ENCODE measurements at places on chromosomes 2 and 18.

- DNase-seq: no peak
These were observed 124.8 kb downstream of the DTNB start for GRCh38 chr2:25548601-25549000.

DNA sequence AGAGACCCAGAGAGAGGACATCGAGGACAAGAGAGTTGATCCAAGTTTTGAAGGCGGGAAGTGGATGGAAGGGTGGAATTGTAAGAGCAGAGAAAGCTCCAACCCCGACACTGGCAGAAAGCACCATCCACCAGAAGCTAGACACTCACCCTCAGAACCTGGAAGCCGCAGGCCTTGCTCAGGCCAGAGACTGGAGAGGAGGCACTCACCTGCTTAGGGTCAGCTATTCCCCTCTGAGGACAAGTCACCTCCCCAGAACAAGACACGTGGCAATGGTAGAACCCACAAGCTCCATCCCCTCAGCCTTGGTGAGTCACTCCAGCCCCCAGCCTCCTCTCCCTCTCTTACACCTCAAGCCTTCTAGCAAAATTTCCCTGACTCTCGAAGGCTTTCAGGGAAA is 64.9 kb downstream of the STEAP3 start:
- DNase-seq: no peak

DNA sequence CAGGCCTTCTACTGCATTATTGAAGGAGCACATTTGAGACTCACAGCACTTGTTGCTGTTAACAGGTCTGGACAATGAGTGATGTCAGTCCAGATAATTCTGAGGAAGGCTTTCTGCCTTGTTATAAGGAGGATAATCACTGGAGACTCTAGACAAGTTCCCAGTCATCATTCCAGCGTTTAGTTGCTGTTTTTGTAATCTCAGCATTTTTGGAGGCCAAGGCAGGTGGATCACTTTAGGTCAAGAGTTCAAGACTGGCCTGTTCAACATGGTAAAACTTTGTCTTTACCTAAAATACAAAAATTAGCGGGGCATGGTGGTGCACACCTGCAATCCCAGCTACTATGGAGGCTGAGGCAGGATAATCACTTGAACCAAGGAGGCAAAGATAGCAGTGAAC is 39.6 kb upstream of the TRIM43B start:
- DNase-seq: no peak

DNA sequence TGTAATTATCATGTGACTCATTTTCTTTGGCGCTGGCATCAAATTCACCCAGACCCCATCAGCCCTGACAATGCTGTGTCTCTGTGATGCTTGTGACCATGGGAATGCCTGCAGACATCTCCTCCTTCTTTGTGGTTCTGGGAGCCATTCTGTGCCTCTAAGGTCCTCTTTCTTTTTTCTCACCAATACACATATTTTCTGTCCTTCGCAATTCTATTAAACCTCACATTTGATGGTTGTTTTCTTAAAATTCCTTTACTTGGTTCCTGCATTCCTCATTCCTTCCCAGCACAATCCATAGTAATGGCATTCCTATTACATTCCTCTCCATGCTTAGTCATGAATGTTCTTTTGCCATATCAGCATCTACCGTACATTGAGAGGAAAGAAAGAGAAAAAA is 375.3 kb downstream of the PIK3C3 start:
- no peak for DNase-seq

DNA sequence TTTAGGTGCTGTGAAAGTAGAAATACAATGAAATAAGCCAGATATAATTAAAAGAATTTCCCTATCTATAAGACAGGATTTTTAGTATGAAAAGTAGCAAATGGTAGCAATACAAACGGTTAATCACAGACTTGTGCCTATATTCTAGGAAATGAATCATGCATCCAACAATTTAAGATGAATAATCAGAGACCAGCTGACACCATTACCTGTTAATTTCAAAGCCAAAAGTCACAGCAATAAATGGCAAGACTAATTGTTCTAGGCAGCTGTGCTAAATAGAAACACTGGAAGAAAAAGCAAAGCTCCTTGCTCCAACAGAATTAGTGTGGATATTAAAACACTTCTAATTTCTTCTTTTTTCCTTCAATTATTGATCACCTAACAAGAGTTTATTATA is 35.1 kb upstream of the MPP4 start:
- DNase-seq: no peak

DNA sequence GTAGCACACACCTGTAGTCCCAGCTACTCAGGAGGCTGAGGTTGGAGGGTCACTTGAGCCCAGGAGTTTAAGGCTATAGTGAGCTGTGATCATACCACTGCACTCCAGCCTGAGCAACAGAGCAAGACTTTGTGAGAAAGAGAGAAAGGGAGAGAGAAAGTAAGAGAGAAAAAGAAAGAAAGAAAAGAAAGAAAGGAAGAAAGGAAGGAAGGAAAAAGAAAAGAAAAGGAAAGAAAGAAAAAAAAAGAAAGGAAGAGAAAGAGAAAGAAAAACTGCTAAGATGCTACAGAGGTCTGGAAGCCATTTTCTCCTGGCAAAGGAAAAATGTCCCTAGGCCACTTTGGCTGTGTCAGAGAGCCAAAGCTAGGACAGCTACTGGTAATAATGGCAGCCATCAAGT is 30.6 kb downstream of the DRC1 start:
- no peak for DNase-seq

DNA sequence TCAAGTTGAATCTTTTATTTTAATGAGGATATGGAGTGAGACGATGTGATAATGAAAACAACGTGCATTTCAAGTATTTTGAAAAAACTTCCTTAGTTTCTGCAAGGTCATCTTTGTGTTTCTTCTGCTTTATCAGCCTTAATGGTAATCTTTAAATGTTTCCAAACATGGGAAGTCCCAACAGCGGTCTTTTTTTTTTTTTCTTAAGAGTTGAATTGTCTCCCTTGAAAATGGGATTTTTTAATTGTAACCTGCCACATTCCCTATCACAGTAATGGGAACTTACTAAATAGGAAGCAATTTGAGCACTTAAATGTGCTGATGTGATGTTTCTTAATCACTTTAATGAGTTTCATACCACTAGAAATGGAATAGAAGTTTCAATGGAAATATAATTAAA is 45.8 kb downstream of the ATIC start:
- no peak for DNase-seq

DNA sequence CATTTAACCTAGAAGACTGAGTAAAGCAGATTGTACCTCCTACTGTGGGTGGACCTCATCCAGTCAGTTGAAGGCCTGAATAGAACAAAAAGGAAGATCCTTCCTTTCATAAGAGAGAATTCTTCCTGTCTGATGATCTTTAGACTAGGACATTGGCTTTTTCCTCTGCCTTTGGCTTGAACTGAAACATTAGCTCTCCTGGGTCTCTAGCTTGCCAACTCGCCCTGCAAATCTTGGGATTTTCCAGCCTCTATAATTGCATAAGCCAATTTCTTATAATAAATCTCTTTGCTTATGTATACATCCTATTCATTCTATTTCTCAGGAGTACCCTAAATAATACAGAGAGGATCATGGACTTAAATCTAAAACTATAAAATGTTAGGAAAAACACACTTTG is 6.2 kb upstream of the KDSR start:
- no peak for DNase-seq

- no peak for DNase-seq
These were observed 94.3 kb downstream of the ZFP36L2 start for GRCh38 chr2:43131890-43132682.

GRCh38 chr2:229485857-229486256 is 214.8 kb upstream of the PID1 start:
- no peak for DNase-seq

GRCh38 chr18:74532511-74533025 is 1.7 kb upstream of the CNDP1 start:
- no peak for DNase-seq
